Fibroblast of the aortic adventitia (primary cell): ENCODE measurements at places on chromosomes 12 and 14. TPM values are rescaled to one million over a fixed set of nuclear protein-coding genes. Genes with fewer than 3 reads are reported as not detected.

Gene KLRK1
- not detected in 2 replicates for total RNA-seq

- no peak for DNase-seq
Measured at GRCh38 chr12:105506678-105507310, 176.3 kb downstream of the C12orf75 start.

Gene NFATC4
- total RNA-seq, result 77.9 and 221 TPM in 2 replicates

DNA sequence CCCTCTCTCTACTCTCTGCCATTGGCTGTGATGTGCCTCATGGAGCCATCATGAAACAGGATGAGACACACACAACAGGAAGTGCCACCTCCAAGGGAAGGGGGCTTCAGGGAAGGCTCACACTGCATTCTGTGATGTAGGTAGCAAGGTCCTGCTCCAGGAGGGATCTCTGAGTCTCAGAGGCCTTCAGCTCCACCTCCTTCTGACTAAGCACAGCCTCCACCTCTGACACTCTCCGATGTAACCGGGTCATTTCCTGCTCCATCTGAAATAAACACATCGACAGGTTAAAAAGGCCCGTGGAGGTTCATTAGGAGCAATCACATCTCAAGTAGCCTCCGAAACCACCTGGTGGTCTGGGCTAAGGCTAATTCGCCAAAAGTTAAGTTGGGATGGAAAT, 93.3 kb downstream of the CIT start:
- no peak for DNase-seq

GRCh38 chr12:62806893-62807292, 128.1 kb downstream of the PPM1H start:
- no peak for DNase-seq

DNA sequence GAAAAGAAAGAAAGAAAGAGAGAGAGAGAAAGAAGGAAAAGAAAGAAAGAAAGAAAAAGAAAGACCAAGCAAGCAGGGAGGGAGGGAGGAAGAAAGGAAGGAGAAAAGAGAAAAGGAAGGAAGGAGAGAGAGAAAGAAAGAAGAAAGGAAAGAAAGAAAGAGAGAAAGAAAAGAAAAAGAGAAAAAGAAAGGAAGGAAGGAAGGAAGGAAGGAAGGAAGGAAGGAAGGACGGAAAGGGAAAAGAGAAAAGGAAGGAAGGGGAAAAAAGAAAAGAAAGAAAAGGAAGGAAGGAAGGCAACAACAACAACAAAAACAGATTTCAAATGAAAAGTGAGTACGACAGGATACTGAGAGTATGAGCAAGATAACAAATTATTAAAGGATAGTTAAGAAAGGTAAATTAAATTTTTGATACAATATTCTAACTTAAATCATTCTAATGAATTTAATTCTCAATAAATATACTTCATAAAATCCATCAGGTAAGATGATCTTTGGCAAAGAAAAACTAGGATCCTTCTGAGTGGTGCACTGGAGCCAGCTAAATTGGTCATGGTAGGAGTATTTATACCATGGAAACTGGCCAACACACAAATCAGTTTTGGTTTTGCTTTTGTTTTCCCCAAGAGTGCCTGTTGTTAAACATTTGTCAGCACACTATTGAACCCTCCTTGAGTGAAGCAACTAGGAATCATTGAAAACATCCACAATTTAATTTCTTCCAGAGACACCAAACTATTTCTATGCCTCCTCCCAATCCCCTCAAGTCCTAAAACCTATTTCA, 56.1 kb upstream of the DYRK2 start:
- DNase-seq, result peak; percentile 58

Gene TBX3
- total RNA-seq, result 5.7 and 12.8 TPM in 2 replicates

DNA sequence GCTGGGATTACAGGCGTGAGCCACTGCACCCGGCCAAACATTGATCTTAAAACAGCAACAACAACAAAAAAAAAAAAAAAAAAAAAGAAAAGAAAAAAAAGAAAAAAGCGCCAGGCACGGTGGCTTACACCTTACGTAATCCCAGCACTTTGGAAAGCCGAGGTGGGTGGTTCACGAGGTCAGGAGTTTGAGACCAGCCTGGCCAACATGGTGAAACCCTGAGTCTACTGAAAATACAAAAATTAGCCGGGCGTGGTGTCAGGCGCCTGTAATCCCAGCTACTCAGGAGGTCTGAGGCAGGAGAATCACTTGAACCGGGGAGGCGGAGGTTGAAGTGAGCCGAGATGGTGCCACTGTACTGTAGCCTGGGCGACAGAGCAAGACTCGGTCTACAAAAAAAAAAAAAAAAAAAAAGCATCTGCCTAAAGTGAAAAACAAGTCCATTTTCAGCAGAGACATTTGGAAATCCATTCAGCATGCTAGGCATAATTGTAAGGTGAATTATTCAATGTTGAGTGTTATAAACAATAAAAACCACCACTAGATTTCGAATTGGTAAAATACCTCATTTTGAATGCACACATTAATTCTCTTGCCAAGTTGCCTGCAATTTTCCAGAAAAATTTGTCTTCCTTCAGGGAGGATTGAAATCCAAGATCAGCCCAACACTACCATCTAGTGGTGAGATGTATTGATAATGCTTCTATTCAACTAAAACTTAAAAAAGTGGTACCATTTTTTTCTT, 8.0 kb upstream of the CERS5 start:
- peak; percentile 94 for DNase-seq

DNA sequence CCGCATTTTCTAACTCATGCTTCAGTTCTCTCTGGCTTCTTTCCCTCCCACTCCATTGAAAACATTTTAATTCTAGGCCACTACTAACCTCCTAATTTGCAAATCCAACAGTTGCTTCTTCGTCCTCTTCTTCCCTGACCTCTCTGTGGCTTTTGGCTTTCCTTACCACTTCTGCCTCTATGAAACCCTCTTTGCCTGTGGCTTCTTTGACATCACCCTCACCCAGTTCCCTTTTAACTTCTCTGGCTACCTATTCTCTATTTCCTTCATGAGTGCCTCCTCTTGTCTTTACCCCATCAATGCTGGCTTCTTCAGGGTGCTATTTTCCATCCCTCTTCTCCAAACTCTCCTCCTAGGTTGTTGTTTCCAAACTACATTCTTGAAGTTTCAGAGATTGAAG, 4.4 kb upstream of the HCFC2 start:
- no peak for DNase-seq

- no peak for DNase-seq
Measured at GRCh38 chr12:56086096-56086495, 6.1 kb downstream of the ERBB3 start.

GRCh38 chr12:56257071-56257470, 1.1 kb downstream of the ANKRD52 start:
- DNase-seq, result no peak

DNA sequence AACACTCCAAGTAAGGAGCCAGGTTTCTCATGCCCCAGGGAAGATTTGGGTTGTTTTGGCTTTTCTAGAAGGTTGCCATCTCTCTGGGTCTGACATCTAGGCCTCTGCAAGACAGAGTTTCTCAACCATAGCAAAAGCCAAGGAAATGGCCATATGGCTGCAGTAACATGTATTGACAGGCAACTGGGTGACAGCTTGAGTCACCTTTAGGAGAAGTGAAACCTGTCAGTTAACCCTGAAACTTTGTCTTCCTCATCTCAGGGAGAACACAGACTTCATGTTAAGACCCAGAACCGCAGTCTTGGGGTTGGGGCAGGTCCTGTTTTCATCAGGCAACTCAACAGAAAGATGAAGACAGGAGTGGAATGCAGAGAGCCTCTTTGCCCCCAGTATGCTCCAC, 46.0 kb upstream of the PLBD1 start:
- DNase-seq, result no peak

Gene CDH24
- 2.4 and 3.7 TPM in 2 replicates for total RNA-seq

Gene ERP27
- total RNA-seq, result 0.18 TPM in 1 of 2 replicates, not detected in the other

DNA sequence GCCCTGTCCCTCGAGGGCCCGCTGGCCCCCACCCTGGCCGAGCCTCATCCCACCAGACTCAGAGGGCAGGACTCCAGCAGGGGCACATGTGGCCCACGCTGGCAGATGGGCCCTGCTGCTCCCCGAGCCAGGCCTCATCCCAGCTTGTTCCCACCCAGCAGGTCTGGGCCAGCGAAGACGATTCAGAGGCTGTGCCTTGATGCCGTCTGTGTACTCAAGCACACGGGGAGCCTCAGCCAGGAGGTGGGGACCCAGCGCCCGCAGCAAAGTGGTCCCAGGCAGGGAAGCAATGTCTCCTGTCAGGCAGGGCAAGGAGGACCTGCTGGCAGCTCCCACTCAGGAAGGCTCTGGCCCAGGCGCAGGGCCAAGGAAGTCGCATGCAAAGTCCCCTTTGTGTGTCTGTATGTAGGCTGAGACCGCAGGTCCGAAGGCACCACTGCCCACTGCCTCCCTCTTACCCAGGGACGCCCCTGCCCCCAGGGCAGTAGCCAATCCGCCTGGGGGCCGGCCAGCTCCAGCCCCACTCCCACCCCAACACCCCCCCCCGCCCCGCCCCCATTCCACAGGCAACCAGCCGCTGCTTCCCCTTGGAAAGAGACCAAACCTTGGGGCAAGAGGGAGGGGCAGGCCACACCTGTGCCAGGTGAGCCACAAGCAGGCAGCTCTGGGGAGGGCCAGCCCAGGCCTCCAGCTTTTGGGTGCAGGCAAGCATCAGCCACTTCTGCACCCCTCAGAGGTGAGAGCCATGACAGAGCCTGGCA, 9.4 kb downstream of the DEGS2 start:
- no peak for DNase-seq

GRCh38 chr14:88272390-88273269, 50.4 kb downstream of the KCNK10 start:
- DNase-seq, result no peak

GRCh38 chr14:57171903-57172302, 96.8 kb downstream of the EXOC5 start:
- no peak for DNase-seq

- DNase-seq, result peak; percentile 76
Measured at GRCh38 chr14:77641534-77642341, 25.3 kb upstream of the SPTLC2 start.

- DNase-seq, result no peak
Measured at GRCh38 chr14:76375947-76376404, at the start of gene ESRRB. ESRRB (plus strand) TSS chr14:76376137; CDS start chr14:76376402, 265 bp downstream.

DNA sequence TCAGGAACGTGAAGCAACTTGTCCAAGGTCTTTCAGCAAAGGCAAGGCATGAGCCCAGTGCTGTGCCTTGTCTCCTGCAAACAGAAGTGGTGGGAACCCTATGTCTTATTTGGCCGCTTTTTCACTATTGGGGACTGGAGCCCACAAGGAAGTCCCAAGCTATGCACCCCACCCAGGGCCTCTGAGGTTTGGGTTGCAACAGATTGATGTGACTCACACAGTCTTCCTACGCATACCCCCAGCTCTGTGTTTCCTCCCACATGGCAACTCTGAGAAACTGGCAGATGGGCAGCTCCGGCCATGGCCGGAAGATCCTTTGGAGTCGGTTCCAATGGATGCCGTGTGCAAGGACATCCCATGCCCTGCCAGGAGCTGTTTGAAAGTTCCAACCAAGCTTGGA, 28.3 kb upstream of the CMKLR1 start:
- DNase-seq, result no peak

Gene PAX9
- 0.18 TPM in 1 of 2 replicates, not detected in the other for total RNA-seq

GRCh38 chr14:55780156-55780946, 200.3 kb downstream of the KTN1 start:
- DNase-seq, result peak; percentile 80

Gene NRIP2
- not detected in 2 replicates for total RNA-seq

GRCh38 chr14:79044894-79045624, 874.9 kb downstream of the NRXN3 start:
- peak; percentile 34 for DNase-seq

- DNase-seq, result no peak
Measured at GRCh38 chr12:95192271-95192670, 25.0 kb downstream of the FGD6 start.

DNA sequence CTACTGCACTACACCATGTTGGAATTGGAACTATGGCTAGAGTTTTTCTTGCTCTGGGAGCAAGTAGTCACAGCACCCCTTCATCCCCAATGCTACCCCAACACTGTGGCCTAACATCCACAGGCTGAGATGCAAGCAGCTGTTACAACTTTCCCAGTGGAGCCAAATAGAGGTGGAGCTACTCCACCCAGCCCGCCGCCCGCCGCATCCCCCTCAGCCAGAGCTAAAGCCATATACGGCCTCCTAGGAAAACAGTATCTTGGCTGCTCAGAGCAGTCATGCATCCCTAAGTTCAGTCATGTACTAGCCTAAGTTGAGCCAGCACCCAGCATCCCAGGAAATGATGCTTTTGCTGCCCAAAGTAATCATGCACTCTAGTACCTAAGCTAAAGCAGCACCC, 17.2 kb upstream of the GARIN2 start:
- no peak for DNase-seq

Gene TSPAN19
- total RNA-seq, result 1.7 TPM in 1 of 2 replicates, not detected in the other

DNA sequence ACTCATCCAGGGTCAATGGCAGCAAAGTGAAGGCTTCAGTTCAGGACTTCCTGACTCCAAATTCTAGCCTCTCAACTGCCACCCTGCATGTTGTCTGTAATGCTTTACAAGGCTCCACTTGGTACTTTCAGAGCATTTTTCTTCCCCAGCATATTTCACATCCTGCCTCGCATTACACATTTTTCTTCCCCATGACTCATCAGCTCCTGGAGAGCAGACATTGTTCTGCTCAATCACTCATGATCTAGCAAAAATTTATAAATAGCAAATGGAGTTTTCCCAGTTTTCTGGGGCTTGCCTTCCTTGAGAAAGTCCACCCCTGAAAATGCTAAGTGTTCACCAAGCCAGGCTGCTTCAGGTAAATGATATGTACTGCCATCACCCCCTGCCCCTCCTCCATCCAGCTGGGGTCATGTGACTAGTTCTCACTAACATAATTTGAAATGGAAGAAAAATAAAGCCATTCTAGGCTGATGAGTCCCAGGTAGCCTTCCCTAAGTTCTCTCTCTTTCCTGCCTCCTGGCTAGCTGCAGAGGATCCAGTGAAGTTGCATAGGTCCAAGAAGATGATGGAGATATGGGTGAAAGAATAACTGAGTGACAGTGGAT, 69.4 kb downstream of the ARMH4 start:
- DNase-seq, result peak; percentile 91

DNA sequence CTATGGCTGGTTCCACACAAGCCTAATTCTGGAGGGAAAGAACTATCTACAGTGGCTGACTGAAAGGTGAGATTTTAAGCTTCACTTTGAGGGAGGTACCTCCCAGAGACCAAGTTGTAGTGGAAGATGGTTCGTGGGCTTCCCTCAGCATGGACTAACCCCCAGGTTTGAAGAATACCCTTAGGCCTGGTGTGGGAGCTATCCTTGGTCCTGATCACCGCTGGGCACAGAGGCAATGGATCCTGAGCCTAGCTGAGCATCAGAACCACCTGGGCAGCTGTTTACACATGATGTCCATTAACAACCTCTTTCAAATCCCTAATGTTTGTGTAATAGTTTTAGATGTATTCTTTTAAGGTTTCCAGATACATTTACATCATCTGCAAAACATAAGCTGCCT, 10.3 kb downstream of the DAO start:
- peak; percentile 11 for DNase-seq

Gene PPP1R1A
- not detected in 2 replicates for total RNA-seq

- peak; percentile 82 for DNase-seq
Measured at GRCh38 chr12:111753144-111753881, 13.4 kb upstream of the ALDH2 start.

Gene CNTN1
- 0.27 and 0.33 TPM in 2 replicates for total RNA-seq

Gene RNASE9
- not detected in 2 replicates for total RNA-seq

- DNase-seq, result peak; percentile 11
Measured at GRCh38 chr12:7162691-7163114, 26.8 kb upstream of the PEX5 start.

Gene KCNMB4
- total RNA-seq, result 2.0 TPM in 2 replicates
